Effector memory CD8-positive, alpha-beta T cell (primary cell): ENCODE measurements at places on chromosomes 3 and 15.

GRCh38 chr3:133077688-133078087, 39.5 kb downstream of the TMEM108 start:
- H3K4me1 ChIP-seq: no peaks in the 10 kb centered on the region
- no peaks in the 10 kb centered on the region for H3K27me3 ChIP-seq
- H3K4me3 ChIP-seq: no peak overlapping the region
- no peak for DNase-seq

DNA sequence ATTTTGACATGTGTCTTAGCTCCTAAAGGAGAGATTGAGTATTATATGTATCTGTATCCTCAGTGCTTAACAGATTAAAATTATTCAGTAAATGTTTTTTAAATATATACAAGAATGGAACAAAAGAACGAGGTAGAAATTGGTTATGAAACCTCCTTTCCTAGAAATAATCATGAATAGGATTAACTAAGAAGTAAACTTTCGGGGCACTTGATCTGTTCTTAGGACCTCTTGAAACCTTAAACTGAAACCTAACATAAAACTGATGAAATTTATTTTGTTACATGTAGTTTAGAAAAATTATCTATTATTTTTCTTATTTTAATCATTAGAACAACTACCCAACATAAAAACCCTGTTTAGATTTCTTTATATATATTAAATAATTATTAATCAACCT, 311.5 kb downstream of the THSD4 start:
- no peaks in the 10 kb centered on the region for H3K4me1 ChIP-seq
- no peak overlapping the region for H3K4me3 ChIP-seq
- H3K36me3 ChIP-seq: no peaks in the 10 kb centered on the region

DNA sequence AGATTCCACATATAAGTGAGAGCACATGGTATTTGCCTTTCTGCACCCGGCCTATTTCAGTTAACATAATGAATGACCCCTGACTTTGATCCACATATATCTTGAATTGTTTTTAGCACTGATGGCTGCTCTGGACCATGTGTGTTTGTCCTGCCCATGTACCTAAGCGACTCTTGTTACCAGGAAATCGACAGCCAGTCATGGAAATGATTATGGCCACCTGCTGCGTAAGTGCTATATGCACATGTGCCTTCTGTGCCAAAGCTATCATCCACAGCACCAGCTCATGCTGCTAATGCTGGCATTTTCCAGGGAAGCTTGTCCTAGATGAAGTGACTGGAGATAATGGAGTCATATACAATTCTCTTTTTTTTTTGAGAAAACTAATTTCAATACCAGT, 103.7 kb downstream of the PEX5L start:
- H3K27ac ChIP-seq: no peak overlapping the region
- no peak overlapping the region for H3K4me3 ChIP-seq
- H3K27me3 ChIP-seq: peaks cover 13% of the 10 kb centered on the region
- H3K4me1 ChIP-seq: no peaks in the 10 kb centered on the region
- no peaks in the 10 kb centered on the region for H3K36me3 ChIP-seq

GRCh38 chr15:28786521-28786920, 61.9 kb downstream of the GOLGA6L7 start:
- no peak overlapping the region for H3K27ac ChIP-seq
- H3K36me3 ChIP-seq: no peaks in the 10 kb centered on the region
- DNase-seq: no peak

DNA sequence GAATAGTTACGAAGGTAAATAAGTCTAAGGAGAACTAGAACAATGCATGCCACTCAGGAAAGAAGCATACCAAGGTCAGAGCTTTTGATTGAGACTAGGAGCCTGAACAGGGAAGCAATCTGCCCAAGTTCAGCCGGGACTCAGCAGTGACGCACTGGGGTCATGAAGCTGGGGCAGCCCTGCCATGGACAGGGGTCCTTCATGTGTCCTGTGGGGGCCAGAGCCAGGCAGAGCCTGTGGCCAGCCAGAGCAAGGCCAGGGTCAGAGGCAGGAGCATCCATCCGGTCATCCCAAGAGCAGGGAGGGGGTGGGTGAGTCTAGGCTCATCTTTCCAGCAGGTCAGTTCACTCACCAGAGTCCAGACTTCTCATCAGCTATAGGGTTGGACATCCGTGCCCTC, 47.9 kb downstream of the FGD5 start:
- no peak for DNase-seq
- H3K36me3 ChIP-seq: no peaks in the 10 kb centered on the region
- H3K4me1 ChIP-seq: no peaks in the 10 kb centered on the region
- no peak overlapping the region for H3K4me3 ChIP-seq

GRCh38 chr15:92682741-92683510, 27.4 kb upstream of the FAM174B start:
- DNase-seq: no peak
- peaks cover 4% of the 10 kb centered on the region for H3K36me3 ChIP-seq
- peaks cover 52% of the 10 kb centered on the region for H3K27me3 ChIP-seq
- H3K4me3 ChIP-seq: no peak overlapping the region
- H3K27ac ChIP-seq: no peak overlapping the region

GRCh38 chr3:126212620-126213378, 32.4 kb upstream of the ALDH1L1 start:
- no peak overlapping the region for H3K27ac ChIP-seq
- H3K4me1 ChIP-seq: peaks cover 9% of the 10 kb centered on the region
- no peak for DNase-seq
- H3K27me3 ChIP-seq: peaks cover 65% of the 10 kb centered on the region
